ENCODE measurements at places on chromosomes 6 and 20. TPM values are rescaled to one million over a fixed set of nuclear protein-coding genes. Genes with fewer than 3 reads are reported as not detected.

The ARFGAP1 gene
- total RNA-seq, result 79.6 TPM

- no peak for DNase-seq
These were observed 4.7 kb upstream of the DNAJC5 start for GRCh38 chr20:63890201-63890576.

DNA sequence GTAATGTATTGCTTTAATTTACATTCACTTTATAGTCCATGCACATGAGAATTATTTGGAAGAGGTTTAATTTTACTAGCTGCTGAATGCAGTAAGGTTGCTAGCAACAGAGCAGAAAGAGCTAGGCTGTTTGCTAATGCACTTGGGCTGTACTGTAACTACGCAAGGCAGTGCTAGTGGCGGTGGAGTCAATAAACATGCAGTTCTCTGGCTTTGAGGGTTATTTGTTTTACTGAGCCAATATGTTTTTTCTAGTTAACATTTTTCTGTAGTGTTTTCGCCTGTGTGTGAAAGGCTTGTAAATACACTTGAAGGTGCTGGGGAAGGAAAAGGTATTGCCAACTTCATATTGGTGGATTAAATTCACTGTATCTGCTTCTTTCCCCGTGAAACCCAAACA is 112.8 kb downstream of the BTBD3 start:
- DNase-seq, result no peak

- peak; percentile 79 for DNase-seq
These were observed 86.1 kb downstream of the SLX4IP start for GRCh38 chr20:10521068-10521831.

The RSPH4A gene
- total RNA-seq, result under 0.01 TPM

GRCh38 chr6:47836046-47836445 is 54.2 kb downstream of the OPN5 start:
- no peak for DNase-seq

- DNase-seq, result no peak
These were observed 15.5 kb upstream of the HELZ2 start for GRCh38 chr20:63589261-63590217.

DNA sequence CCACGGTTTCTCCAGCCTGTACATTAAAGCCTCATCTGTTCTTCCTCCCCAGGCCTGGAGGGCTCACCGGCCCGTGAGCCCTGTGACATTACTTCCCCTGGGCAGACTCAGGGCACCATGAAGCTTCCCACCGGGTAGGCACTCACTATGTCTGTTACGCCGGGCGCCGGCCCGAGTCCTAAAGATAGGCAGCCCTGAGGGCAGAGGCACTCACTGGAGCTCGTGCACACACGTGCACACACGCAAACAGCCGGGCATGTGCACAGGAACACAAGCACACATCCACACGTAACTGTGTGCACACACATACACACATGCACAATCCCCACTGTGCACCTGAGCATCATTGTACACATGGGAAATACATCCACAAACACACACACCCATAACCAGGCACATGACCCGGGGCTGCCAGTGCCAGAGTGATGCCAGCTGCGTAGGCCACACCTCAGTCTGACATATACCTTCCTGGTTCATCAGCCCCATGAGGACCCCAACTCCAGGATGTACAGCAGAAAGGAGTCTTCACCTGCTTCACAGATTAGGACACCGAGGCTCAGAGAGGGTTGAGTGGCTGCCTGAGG is 83.7 kb downstream of the YTHDF1 start:
- no peak for DNase-seq

The SPTLC3 gene
- total RNA-seq, result 10.0 TPM

GRCh38 chr6:34036357-34037069 is 109.4 kb downstream of the GRM4 start:
- no peak for DNase-seq

- DNase-seq, result peak; percentile 89
These were observed 94.0 kb downstream of the SHLD1 start for GRCh38 chr20:5844063-5844681.

The MYB gene
- total RNA-seq, result 2.7 TPM

The TSPO2 gene
- not detected for total RNA-seq

- no peak for DNase-seq
These were observed 93.6 kb upstream of the NEDD9 start for GRCh38 chr6:11326116-11326515.

- no peak for DNase-seq
These were observed 23.2 kb upstream of the COL19A1 start for GRCh38 chr6:69843189-69843588.

The GPX5 gene
- not detected for total RNA-seq

- DNase-seq, result no peak
These were observed 65.0 kb upstream of the SLC2A12 start for GRCh38 chr6:134117409-134117808.

The TGM3 gene
- not detected for total RNA-seq

The HLA-DRA gene
- 0.46 TPM for total RNA-seq

The OR2B2 gene
- not detected for total RNA-seq

The TXLNB gene
- not detected for total RNA-seq

- no peak for DNase-seq
These were observed 4.0 kb downstream of the IRF4 start for GRCh38 chr6:395432-396125.

The DEFB110 gene
- total RNA-seq, result not detected

DNA sequence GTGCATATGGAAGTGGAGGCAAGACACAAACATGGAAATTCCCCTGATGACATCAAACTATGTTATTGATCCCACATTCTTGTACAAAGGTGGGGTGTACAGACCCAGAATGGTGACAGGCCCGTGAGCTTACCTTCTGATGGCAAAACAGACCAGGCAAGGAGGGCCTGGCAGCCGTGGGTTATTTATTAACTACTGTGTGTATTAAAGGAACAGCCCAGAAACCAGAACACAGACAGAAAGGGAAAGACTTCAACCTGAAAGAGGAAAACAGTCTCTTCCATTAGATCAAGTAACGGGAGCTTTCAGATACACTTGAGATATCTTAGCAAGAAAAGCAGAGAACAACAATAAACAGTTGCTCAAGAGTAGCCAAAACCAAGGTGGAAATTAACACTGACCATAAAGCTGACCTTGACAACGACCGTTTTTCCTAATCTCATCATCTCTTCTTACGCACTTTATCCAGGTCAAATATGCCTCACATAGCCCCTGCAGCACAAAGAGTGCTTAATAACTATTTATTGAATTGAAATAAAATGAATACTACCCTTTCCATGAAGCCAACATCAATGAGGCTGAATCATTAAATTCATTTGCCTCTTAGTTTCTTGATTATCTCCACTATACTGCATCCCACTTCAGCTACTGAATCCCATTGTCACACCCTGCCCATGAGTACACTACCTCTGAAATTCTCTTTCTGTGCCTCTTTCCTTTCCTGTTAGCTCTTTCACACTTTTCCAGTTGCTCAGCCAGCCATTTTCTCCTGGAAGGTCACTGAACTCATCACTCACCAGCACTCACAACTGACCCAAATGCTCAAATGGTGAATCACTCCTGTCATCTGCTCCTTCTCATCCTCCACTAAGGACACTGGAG is 67.4 kb downstream of the MOXD1 start:
- DNase-seq, result peak; percentile 91

GRCh38 chr6:20058912-20059311 is 153.4 kb downstream of the MBOAT1 start:
- DNase-seq, result no peak

DNA sequence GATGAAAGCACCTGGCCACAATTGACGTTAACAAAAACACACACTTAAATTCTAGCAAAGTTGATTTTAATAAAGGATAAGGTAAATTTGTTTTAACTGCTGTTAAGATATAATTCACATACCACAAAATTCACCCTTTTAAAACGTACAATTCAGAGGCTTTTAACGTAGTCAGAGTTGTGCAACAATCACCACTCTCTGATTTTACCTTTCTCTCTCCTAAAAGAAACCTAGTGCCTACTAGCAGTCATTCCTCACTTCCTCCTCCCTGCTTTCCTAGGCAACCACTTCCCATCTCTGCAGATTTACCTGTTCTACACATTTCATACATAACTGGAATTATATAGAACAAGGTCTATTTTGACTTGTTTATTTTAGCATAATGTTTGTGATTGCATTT is 58.9 kb downstream of the PTPRK start:
- no peak for DNase-seq

DNA sequence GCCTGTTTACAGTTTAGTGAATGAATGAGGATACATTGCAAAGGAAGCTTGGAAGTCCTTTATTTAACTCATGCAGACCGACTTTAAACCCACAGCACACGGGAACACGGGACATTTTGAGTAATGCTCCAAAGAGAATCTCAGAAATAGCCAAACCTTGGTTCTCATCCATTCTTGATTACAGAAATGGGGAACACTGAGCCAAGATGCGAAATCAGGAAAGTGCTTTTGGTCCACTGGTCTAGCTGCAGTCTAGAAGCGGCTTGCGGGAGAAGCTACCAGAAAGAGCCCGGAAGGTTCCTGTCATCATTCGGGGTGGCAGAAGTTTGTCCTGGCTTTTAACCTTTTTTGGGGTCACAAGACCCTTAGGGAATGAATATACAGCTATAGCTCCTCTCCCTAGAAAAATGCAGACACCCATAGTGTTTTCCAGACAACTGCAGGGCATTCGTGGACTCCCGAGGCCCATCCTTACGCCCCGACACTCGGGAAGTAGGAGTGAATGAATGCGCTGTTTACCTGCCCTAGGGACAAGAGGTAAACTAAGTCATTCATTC is 475 bp upstream of the TMEM181 start:
- no peak for DNase-seq

DNA sequence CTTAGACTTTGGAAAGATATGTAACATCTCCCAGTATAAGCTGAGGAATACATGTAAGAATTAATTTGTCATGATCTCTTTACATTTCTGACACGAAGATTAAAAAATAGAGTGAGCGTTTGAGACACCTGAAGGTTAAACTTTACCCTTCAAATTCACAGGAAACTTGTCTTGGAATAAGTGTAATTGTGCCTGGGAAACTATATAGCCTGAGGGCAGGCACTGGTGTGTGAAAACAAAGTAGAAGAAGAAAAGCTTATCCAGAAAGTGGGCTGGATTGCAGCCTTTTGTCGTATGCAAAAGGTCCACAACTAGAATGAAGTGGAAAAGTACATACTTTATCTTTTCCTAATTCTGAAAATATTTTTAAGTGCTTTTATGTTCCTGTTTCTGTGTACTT is 275.7 kb upstream of the TCF21 start:
- DNase-seq, result no peak

All from Daoy (cell line).